ENCODE measurements at places on chromosomes 12 and 14.
A peak's percentile ranks its signal among the peaks of the same experiment; 100 is the strongest.

DNA sequence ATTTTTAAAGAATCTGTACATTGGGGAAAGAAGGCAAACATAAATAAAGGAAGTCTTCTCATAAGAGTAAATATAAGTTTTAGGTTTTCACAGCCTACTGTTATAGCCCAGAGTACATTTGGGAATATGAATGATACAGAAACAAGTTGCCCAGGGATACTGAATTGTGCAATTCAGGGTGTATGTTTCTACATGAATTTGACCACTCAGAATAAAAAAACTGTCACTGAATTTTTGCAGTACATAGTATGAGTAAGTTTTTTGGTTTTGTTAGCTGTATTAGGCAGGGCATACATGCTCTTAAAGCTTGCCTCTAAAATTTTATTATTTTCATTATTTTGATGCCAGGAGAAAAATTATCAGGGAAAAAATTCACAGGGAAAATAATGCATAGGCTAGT is 6.6 kb upstream of the PCNX4 start:
- DNase-seq: peak; percentile 14

GRCh38 chr12:107967170-107967569 is 161.9 kb upstream of the WSCD2 start:
- DNase-seq: no peak

DNA sequence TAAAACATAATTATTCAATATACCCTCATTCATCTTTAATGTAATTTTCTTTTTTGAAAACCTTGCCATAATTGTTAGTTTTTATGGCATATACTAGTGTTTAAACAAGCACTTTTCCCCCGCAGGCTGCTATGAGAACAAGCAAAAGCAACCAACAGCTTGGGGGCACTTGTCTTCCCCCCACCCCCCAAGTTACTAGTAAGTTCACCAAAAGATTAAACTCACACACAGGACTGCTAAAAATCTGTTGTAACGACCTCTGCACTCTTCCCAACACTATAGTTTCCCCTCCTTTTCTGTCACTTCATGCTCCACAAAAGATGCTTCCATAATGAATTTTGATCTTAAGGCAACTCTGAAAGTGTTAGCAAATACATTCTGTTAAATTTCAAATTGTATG is 474.9 kb upstream of the SOX5 start:
- DNase-seq: no peak

- no peak for DNase-seq
Measured at GRCh38 chr12:16019136-16019535, 108.0 kb downstream of the DERA start.

GRCh38 chr12:107884769-107885694 is 110.5 kb downstream of the ASCL4 start:
- DNase-seq: peak; percentile 67

- peak; percentile 28 for DNase-seq
Measured at GRCh38 chr12:22981711-22982110, 356.7 kb downstream of the ETNK1 start.

DNA sequence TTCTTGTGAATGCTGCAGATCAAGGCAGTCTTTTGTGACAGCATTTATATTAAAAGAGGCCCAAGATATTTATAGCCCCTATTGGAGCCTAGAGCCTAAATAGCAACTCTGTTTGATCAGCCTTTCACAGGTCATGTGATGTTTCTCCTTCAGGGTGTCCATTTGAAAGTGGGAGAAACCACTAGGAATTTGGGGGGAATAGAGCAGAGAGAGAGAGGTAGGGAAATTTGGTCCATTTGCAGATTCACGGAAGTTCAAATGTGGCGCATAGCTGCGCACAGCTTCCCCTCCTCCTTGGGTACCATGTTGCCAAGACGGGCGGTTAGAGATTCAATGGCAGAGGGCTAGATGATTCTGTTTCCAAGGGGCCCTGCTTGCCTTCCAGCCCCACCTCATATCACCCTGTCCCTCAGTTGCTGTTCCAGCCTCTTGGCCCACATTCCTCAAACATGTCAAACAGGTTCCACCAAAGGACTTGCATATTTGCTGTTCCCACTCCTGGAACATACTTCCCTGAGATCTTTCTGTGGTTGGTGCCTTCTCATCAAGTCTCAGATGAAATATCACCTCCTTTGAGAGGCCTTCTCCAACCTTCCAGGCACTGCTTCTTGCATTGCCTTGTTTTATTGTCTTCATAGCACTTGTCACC is 220.8 kb downstream of the CHST11 start:
- no peak for DNase-seq

Measured in ELR (cell line).